ENCODE measurements at places on chromosomes 6 and 20.

GRCh38 chr6:160379466-160379865 is 31.3 kb downstream of the SLC22A3 start:
- DNase-seq = no peak

GRCh38 chr6:71496018-71496721 is 207.6 kb downstream of the OGFRL1 start:
- no peak for DNase-seq

DNA sequence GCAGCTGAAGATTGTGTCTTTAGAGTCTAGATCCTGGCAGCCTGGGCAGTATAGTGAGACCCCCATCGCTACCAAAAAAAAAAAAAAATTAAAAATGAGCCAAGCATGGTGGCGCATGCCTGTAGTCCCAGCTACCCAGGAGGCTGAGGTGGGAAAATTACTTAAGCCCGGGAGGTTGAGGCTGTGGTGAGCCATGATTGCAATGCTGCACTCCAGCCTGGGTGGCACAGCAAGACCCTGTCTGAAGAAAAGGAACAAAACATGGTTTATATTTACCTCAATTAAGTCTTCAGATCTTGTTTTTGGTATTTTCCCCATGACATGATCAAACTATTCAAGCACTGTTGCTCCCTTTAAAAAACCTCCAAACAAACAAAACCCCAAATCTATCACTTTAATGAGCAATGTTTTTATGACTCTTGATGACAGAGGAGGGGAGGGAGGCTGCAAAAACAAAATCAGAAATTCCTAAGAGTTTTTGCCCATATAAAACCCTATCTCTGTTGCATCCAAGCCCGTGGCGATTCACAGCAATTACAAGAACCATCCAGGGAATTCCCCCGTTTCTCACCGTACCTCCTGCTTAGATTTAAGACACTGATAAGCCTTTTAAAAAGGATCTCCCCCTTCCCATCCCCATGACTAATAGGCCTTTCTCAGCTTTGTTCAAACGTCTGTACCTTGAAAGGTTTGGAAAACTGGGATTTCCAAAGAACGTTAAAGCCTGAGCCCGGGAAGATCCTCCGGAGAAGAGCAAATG is 259.9 kb downstream of the BMP7 start:
- DNase-seq = no peak

DNA sequence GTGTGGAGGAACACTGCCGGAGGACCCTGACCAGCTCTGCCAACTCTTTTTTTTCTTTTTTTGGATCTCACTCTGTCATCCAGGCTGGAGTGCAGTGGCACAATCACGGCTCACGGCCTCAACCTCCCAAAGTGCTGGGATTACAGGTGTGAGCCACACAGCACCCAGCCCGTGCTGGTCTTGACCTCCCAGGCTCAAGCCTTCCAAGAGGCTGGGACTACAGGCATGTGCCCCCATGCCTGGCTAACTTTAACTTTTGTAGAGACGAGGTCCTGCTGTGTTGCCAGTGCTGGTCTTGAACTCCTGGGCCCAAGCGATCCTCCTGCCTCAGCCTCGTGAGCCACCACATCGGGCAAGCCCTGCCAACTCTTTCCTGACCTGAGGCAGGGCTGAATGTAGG is 11.2 kb downstream of the GCNT2 start:
- DNase-seq = no peak

GRCh38 chr6:137864812-137865508 is 2.1 kb upstream of the TNFAIP3 start:
- DNase-seq = no peak

DNA sequence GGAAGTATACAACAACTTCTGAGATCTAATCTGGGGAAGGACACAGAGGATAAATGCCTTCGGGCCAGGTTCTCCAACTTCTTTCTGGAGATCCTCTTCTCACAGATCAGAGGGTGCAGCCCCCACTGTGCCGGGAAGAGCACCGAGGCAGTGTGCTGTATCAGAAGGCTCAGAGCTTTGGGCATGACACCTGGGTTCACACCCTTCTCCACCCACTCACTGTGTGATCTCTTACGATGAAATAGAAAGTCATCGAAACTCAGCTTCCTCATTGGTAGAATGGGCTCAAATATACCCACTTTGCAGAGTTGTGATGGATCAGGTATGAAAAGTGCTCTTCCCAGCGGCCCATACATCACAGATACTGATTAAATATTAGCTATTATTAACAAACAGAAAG is 347.5 kb upstream of the SOX4 start:
- no peak for DNase-seq

- DNase-seq = no peak
These were observed 50.3 kb downstream of the SNAI1 start for GRCh38 chr20:50032955-50033666.

DNA sequence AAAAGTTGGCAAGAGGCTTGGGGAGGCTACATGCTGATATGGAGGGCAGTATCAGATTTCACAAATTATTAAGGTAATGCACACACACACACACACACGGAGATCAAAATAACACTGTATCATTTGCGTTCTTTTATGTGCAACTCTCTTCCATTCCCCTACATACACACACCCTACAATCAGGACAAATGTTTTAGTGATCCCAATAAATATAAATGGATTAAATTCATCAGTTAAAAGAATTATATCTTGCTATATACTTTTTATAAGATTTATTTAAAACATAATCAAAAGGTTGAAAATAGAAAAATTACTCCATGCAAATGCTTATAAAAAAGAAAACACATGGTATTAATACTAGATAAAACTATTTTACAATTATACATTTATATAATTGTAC is 25.9 kb downstream of the TMX4 start:
- no peak for DNase-seq

GRCh38 chr6:53624502-53624901 is 41.1 kb downstream of the KLHL31 start:
- DNase-seq = no peak

DNA sequence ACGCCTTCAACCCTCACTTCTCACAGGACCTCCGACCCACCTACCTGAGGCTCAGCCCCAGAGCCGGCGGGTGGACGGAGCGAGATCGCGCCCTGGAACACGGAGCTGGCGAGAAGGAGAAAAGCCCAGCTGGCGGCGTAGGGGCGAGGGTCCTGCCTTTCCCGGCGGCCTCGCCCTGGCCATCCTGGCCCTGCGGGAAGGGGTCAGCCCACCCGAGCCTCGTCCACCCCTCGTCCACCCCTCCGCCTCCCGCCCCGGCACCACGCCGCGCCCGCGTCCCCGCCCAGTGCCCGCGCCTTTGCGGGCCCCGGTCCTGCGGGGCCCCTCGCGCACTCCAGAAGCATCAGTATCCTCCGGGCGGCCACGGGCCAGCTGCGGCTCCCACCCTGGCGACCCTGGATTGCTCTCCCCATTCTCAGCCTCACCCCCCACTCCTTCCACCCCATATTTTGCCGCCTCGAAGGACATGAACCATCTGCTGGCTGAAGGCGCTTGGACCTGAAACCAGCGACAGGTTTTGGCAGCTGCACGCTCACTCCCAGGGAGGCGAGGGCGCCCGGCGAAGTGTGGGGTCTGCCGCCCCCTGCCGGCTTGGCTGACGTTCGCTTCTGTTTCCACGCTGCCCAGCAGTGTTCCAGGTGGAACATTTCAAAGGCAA is 65.1 kb downstream of the PLG start:
- DNase-seq = no peak

DNA sequence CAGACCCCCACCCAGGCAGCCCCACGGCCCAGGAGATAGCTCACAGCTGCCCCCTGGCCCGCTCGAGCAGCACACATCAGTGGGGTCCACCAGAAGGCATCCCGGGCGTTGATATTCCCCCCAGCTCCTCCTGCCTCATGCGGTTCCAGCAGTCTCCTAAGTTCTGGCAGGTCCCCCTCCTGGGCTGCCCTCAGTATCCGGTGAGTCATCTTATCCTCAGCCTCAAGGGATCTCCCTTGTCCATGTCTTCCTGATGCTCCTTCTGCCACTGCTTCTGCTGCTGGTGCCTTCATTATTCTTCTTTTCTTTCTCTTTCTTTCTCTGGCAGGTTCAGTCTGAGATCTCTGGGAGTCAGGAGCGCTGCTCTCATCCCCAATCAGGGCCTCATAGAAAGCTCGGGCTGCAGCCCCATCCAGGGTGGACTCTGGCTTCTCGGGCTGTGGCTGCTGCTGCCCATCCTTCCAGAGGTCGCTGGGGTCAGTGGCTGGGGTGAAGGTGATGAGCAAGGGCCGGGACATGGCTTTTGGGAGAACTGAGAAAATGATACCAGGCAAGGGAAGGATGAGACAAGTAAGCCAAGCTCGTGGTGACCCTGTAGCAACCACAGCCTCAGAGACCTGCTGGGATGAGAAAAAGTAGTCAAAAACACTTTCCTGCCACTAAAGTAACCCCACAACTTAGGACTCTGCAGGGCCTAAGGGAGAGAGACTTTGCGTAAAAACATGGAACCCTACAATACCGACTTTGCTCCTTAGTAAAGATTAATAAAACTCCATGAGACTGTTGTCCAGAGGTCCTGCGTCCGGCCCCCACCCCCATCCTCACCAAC is 622 bp downstream of the GPANK1 start:
- no peak for DNase-seq

- DNase-seq = no peak
These were observed 36.2 kb downstream of the HLA-F start for GRCh38 chr6:29759457-29759856.

- DNase-seq = no peak
These were observed 118.8 kb downstream of the COL19A1 start for GRCh38 chr6:69985180-69985579.

Measured in CMK (cell line).